B cell (primary cell): ENCODE measurements at places on chromosomes 3 and 15.
A peak's percentile ranks its signal among the peaks of the same experiment; 100 is the strongest.

GRCh38 chr3:23779841-23780240, 25.9 kb upstream of the UBE2E1 start:
- DNase-seq = no peak

DNA sequence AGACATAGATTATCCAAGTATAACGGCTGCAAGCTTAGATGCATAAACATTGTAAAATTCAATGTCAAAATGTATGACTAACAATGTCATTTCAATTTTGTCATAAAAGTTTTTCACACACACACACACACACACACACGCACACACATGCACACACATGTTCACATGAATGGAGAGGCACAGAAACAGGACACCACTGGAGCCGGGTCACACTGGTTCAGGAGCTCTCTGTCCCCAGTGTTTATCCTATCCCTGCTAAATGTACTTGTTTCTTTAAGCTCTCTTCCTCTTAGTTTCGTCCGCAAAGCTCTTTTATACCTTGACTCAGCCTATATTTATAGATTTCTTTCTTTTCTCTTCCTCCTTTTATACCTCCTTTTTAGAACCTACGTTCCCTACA, 249.9 kb downstream of the CADPS start:
- no peak for DNase-seq

- peak; percentile 62 for DNase-seq
These were observed 11.7 kb upstream of the CD47 start for GRCh38 chr3:108102420-108103039.

GRCh38 chr15:53453253-53454105, 306.0 kb downstream of the WDR72 start:
- no peak for DNase-seq

GRCh38 chr3:171393032-171393744, 67.0 kb downstream of the TNIK start:
- DNase-seq = no peak

DNA sequence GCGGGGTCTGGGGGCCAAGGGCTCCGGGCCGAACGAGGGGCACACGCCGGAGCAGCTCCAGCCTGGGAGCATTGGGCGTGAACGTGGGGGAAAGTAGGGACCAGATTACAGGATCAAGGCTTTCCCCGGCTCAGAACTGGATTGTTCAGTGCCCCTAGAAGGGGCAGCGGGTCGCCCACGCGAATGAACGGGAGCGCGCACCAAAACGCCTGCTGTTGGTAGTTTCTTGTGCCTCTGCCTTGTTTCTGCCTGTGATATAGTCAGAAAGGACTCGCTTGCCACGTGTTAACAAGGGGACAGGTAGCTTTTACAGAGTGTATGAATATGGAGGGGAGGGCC, 1.1 kb downstream of the CASR start:
- DNase-seq = peak; percentile 8

DNA sequence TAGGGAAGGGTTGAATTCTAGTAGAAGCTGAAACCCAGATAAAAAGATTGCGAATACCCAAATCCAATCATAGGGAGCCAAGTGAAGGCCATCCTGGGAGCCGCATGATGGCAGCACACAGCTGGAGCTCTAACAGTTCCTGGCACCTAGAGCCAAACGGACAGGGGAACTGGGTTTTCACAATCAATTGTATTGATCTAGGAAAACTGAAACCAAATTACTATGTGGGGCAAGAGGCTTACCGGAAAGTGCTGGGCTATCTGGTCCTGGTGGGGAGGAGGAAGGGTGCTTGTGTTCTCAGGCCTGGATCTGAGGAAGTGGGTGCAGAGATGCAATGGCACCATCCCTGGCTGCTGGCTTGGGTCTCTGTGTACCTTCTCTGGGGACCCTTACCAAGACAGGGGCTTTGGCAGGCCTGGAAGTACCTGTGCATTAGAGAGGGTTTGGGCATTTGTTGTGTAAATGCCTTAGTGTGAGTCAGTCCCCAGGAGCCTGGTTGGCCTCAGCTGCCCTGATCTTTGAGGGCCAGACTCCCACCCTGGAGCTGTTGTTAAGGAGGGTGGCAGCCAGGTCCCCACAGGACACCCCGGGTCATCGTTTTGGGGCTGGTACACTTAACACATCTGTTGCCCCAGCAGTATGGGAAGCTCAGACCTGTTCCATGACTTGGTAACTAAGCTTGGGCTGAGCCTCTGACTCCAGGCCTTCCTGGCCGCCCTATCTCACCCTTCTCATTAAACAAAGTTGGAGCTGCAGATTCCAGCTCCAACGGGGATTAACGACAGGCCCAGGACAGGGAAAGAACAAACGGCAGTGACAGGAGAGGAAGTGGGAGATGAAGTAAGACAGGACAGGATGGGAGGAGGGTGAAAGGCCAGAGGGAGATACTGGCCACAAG, 8.9 kb upstream of the FURIN start:
- DNase-seq = no peak

DNA sequence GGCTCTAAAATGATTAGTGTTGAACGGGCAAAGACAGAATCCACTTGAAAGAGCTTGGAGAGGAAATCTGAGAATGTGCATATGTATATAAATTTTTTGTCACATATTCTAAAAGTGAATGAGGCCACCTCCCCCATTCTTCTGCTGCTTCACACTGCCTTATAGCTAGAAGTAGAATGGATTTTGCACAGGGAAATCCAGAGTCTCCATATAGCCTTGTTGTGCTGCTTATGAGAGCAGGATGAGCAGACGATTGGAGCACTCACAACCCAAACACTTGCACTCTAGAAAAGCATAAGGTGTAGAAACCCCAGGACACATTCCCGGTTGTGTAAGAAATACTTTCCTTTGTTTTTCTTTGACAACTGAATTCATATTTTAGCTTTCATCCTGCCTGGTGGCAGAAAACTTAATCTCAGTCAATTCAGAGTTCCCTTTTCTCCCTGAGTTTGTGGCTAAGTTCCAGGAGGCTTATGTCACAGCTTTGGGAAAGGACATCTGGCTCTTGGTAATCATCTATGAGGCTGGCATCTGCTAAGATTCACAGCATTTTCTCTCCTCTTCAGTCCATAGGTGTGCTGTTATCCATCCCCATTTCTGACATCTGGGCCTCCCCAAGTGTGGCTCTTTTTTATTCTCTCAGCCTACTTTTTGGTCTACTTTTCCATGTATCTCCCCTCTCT, 188.4 kb upstream of the PFN2 start:
- no peak for DNase-seq

DNA sequence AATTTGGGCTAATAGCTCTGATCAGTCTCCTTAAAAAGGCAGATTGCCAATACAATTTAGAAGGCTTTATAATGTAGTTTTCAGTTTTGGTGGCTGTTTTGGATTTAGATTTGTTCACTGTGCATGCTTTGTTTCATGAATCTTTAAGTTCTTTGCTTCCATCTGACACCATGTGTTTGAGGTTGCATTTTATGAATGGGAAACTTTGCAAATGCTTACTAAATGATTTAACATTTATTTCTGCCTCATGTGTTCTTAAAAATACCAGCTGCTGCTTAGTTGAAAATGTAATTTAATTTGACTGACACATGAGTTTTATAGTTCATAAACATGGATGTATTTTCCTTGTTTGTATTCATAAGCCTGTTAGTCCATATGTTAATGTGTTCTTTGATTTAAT, 78.6 kb downstream of the RNF13 start:
- DNase-seq = no peak

- no peak for DNase-seq
These were observed 241.7 kb upstream of the ICE2 start for GRCh38 chr15:60720493-60721256.

DNA sequence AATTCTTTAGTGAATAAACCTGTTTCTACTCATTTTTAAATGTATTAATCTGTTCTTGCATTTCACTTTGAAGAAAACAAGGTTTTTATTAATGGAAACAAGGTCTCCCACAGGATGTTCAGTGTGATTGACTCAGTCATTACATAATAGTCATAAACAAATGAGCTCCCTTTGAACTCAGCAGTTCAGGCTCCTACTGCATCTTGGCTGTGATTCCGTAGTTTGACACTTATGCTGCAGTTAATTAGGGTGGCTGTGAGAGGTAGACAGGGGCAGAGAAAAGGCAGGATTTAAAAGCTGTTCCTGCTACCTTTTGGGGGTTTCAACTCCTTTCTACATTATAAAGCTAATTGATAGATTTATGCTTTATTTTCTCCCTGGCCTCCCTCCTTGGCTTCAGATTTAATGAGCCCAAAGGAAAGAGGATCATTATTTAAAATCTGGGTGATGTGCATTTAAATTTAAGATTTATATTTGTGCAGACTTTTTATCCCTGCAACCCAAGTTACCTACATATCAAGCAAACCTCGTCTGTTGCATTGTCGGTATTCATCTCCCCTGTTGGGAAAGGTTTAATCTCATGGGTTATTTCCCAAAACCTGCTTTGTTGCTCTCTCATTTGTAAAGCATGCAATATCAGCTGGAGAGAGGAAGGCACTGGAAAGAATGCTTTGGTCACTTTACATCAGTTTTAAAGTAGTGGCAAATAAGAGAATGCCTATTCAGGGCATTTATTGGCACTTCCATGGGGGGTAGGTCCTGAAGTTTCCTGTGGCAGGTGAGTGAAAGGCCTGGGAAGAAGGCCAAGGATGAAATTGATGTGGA, 345.0 kb upstream of the NR2E3 start:
- DNase-seq = no peak

GRCh38 chr15:69342460-69343076, 43.9 kb downstream of the PAQR5 start:
- no peak for DNase-seq
